ENCODE measurements at places on chromosomes 5 and 9.
A peak's percentile ranks its signal among the peaks of the same experiment; 100 is the strongest.

DNA sequence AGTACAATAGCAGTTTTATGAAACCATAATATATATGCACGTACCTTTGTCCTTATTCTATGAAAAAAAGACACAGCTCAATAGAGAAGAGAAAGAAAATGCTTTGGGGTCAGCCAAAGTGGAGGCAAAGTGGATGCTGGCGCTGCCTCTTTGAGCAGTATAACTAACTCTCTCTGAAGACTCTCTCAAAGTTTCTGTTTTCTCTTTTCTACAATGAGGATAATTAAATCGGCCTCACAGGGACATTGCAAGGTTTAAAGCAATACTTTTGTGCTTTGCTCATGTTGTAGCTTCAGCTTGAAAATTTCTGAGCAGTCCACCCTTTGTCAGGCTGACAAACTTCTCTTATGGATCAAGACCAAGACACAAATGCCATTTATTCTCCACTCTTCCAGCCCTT lies 455.1 kb upstream of the MPDZ start:
- no peak for DNase-seq

GRCh38 chr9:32414856-32415255 lies 30.4 kb downstream of the ACO1 start:
- DNase-seq: no peak

- no peak for DNase-seq
Measured at GRCh38 chr5:76445063-76445462, 42.0 kb downstream of the IQGAP2 start.

DNA sequence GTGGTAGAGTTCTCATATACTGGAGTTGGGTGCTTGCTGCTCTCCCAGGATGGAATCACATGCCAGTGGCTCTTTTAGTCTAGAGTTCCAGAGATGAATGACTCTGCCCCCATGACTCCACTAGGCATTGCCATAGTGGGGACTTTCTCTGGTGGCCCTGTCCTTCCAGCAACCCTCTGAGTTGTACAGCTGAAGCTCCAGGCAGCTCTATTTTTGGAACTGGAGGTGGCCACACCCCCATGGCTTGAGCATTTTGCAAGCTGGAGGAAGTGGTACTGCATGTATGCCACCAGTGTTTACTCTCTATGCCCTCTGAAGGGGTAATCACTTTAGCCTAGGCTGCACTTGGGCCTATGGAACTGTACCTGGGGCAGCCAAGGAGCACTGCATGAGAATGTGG lies 112.6 kb downstream of the RANBP17 start:
- no peak for DNase-seq

- DNase-seq: no peak
Measured at GRCh38 chr5:30808996-30809395, 384.5 kb upstream of the CDH6 start.

DNA sequence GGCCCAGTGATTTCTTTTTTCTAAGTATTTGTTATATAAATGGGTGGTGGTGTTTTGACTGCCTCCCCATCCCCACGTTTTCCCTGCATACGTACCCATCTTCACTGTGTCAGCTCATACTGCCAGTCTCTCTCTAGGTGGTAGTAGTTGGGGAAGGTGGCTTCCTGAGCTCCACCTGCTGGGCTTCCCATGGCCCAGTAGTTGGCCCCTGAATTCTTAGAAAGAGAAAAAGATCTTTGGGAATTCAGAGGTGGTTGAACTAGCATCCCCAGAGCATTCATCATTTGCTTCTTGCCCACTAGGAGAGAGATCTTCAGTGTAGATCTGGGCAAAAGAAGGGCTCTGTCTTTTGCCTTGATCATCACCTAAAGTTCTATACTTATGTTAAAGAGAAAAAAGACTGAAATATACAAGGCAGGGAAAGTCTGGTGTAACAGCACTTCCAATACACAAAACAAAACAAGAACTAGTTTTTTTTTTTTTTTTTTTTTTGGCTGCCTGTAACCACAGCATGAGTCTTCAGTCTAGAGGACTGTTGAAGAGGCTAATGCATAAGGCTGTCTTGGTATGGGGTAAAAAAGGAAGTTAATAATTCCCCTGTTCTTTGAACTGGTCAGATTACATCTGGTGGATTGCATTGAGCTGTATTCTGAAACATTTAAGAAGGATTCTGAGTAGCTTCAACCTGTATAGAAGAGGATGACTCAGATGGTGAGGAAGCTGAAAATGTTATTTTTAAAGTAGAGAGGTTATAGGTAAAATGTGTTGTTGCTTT lies 128.7 kb downstream of the ATG10 start:
- peak; percentile 41 for DNase-seq

DNA sequence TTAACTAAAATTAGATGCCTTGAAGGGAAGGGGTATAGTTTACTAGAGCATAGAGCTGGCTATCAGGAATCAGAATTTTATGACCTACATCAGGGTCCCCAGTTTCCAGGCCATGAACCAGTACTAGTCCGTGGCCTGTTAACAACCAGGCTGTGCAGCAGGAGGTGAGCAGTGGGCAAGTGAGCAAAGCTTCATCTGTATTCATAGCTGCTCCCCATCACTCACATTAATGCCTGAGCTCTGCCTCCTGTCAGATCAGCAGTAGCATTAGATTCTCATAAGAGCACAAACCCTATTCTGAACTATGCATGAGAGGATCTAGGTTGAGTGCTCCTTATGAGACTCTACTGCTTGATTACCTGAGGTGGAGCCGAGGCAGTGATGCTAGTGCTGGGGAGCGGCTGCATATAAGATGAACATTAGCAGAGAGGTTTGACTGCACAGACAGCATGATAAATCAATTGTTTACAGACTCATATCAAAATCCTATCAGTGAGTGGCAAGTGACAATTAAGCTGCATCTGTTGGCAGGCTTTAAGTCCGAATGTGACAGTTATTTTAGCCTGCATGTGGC lies 44.6 kb downstream of the TAF11L14 start:
- no peak for DNase-seq

DNA sequence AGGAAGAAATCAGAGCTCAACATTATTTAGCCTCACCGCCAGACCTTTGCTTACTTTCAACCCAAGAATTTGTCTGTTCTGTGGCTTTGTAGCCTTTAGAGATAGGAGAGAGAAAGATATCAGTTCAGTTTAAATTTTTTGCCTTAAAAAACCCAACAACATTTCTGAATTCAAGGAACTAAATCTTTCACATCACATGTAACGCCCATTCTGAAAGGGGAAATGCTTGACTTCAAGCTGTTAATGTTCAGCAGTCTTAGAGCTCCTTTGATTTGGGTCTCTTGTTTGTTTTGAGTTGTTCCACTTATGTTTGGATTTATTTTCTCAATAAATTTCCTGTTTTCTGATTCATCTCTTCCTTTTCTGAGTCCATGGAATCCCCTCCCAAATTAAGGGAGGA lies 294.5 kb downstream of the ARHGAP26 start:
- DNase-seq: no peak

GRCh38 chr5:108145351-108145750 lies 236.5 kb downstream of the FBXL17 start:
- DNase-seq: no peak

DNA sequence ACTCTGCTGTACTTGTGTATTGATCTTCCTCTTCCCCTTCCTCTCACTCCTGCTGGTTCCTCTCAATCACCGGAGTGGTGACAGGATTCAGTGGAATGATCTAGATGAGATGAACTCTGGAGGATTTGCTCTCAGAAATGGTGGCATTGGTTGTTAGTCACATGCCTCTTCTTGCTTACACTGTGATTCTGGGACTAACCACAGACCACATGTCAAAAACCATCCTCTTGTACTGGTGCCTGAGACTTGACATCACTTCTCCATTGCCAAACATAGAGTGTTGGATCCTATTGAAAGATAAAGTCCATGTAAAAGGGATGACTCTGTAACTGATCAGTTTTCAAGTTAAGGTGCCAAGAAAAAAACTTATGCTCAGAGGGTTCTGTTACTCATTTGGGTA lies 506.5 kb downstream of the DMAC1 start:
- no peak for DNase-seq

- DNase-seq: peak; percentile 79
Measured at GRCh38 chr9:113011911-113012381, at the start of gene ZNF883. Gene ZNF883 (minus strand): TSS chr9:113012192.

GRCh38 chr5:172110921-172111851 lies 76.8 kb downstream of the STK10 start:
- peak; percentile 74 for DNase-seq

DNA sequence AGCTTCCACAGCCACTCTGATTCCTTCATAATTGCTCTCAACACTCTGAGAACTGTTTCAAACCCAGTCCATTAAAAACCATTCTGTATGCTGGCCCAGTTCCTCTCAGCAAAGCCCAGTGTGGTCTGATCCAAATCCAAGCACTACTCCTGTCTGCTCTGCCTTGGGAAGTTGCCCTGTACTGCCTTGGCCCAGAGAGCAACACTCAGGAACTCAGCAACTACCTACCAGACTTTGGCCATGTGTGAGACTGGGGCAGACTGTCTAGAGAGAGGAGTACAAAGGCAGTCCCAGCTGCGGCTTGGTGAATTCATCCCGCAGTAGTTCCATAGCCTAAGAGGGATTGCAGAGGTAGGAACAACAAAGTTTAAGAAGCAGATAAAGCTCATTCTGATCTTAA lies 214.4 kb downstream of the MCTP1 start:
- DNase-seq: no peak

- no peak for DNase-seq
Measured at GRCh38 chr9:129610213-129610472, 10.8 kb downstream of the C9orf50 start.

GRCh38 chr9:18795947-18796671 lies 236.9 kb downstream of the SAXO1 start:
- DNase-seq: no peak

- no peak for DNase-seq
Measured at GRCh38 chr9:16386827-16387077, 483.7 kb downstream of the BNC2 start.
